Liver (tissue), 10 donors: ENCODE measurements at places on chromosomes 3 and 15. TPM values are rescaled to one million over a fixed set of nuclear protein-coding genes. Genes with fewer than 3 reads are reported as not detected.
A peak's percentile ranks its signal among the peaks of the same experiment; 100 is the strongest.

GADL1 gene
- polyA plus RNA-seq = not detected

RYR3 gene
- polyA plus RNA-seq = 0.35 TPM

LIPC gene
- 60.1 TPM for polyA plus RNA-seq

LTF gene
- polyA plus RNA-seq = 0.36 TPM

EEF1AKMT4 gene
- 13.9 TPM for polyA plus RNA-seq

TSC22D2 gene
- polyA plus RNA-seq = 6.2 TPM

LRRC31 gene
- polyA plus RNA-seq = 0.74 TPM

ACTL6A gene
- polyA plus RNA-seq = 21.8 TPM

GRCh38 chr3:169110633-169111032 lies 552.9 kb downstream of the MECOM start:
- DNase-seq = no peak

GRCh38 chr15:60918234-60918959 lies 310.7 kb downstream of the RORA start:
- DNase-seq = no peak

- DNase-seq = no peak
Measured at GRCh38 chr3:58484045-58484721, 7.7 kb upstream of the KCTD6 start.

- DNase-seq = no peak
Measured at GRCh38 chr3:2771193-2771592, 339.0 kb downstream of the IL5RA start.

DNA sequence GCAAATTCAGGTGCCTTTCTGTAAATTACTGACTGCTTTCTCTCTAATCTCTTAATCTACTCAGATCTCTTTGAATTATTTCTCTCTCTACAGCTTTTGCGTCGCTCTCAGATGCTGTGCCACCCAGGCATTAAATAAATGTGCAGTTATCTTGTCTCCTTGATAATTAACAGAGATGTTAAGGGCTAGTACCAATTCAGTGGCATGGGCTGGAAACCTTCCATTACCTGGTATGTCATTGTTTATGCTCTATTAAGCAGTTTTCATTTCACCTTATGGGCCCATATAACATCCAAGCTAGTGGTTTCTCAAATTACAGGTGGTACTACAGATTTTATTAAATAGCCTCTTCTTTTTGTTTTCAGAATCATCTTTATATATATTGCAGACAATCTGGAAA lies 66.0 kb downstream of the PEX5L start:
- no peak for DNase-seq

DNA sequence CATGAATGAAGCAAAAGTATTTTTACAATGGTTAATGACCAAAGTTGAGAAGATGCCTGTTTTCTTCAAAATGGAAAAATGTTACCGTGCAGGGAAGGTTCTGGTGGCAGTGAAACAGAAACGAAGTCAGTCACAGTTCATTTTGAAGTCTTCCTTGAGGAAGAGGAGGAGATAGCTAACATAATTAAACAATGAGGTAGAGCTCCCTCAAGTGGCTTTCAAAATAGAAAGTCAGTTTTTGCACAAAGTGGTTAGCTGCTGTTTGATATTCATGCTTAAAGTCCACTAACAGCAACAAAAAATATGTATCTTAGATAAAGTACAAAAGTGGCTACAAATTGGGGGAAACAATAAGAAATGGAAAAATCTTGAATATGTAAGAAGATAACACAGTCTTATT lies 87.3 kb downstream of the TFG start:
- no peak for DNase-seq

DNA sequence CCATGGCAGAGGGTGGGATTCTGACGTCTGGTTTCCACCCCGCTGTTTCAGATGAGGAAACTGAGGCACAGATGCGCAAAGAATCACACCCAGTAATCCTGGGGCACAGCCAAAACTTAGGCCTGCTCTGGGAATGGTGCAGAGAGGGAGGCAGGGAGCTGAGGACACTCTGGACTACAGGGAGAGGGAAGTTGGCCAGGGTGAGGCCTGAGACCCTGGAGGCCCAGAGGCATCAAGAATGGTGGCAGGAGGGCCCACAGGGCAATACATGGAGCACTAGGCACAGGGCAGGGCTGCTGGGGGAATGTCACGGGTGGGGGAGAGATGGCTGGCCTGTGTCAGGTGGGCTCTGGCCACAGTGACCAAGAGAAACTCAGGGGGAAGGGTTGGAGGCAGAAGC lies 63.6 kb downstream of the TLE3 start:
- DNase-seq = no peak

DNA sequence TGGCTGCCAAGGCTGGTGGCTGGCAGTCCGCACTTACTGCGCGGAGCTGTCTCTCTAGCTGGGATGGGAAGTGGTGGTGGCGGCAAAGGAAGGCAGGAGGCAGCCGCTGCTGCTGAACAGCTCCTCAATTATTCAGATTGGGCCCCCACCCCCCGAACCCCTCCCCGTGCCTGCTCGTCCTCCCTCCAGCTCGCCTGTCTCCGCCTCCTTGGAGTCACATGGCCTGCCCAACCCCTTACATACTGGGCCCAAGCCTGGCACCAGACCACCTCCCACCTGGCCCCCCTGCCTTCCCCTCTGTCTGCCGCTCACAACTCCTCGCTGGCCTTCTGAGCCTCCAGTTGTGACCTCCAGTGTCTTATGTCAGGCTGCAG lies at the start of gene SLC7A14:
TSS of gene SLC7A14 (minus strand) at position 139 of the 374 bp plus-strand sequence. CDS start 59,139 bp downstream, outside the sequence.
- DNase-seq = no peak

- no peak for DNase-seq
Measured at GRCh38 chr3:82610236-82610635, 848.8 kb upstream of the GBE1 start.

DNA sequence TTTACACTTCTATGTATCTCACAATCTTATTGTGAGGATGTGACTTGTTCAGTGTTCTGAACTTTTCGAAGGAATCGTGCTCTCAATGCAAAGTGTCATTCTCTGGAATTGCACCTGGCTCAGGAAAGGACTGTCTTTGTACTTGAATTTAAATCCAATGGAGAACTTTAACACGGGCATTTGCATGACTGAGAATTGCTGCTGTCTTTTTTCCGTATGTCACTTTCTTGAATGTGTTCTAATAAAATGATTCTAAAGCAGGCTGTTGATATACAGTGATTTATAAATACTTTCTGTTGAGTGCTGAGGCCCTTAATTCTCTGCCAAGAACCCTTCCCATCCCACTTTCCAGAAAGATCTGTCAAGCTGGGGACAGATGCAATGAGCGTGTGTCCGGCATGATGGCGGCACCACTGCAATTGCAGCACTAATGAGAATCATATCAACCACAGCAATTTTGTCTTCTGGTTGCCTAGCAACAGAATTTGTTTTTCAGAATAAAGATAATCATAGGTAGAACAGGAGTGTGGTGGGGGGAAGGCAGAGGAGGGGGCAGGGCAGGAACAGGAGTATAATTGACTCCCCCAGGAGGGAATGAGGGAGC lies 210.6 kb upstream of the UMPS start:
- no peak for DNase-seq

DNA sequence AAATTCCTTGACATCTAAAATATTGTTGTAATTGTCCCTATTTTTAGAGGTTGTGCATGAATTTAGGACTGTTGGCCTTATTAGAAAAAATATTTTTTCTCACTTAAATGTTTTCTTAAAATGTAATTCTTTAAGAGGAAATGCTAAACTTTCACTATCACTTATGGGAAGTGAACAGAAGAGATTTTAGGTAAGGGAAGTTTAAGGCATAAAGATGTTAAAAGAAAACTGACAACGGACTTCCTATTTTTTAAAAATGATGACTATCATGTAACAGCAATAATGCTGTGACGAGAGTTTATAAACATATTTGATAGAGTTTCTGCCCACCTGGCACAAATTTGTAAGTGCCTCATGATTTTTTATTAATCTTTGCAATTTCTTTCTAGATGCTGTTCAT lies 3.1 kb downstream of the C3orf38 start:
- no peak for DNase-seq

DNA sequence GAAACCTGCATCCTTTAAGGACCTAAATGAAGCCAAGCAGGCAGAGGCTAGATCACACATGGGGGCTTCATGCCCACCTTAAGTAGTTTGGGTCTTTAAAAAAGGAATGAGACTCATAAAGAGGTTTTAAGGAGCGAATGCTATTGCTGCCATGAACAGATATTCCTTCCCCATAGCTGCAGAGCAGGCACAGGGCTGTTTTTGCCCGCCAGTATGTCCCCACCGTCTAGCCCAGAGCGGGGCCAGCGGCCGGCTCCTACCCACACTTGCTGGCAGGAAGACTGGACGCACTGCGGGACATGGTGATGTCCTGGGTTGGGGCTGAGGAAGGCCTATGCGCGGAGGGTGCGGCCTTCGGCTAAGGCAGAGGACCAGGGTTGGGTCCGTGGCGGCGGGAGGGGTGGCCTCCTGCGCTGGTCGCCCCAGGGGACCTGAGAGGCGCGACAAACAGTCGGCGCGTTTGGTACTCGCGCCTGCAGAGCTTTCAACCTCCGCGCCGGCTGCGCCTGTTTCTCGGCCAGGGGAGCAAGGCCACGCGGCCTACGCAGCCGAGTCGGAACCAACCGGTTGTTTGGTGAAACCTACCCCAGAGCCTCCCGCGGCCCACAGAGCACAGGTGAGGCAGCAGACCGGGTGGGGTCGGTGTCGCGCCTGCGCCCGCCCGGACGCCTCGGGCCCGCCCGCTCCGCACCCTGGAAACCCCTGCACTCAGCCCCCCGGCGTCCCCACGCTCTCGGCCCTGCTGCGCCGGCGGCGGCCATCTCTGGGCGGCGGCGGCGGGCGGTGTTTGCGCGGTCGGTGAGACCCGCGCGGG lies at the start of gene FAIM:
TSS of gene FAIM (plus strand) at position 450 of the 814 bp plus-strand sequence. CDS start 10,956 bp downstream, outside the sequence.
- peak; percentile 72 for DNase-seq

- no peak for DNase-seq
Measured at GRCh38 chr15:48418343-48418742, 87.1 kb downstream of the DUT start.

GRCh38 chr3:185508335-185508991 lies 9.6 kb upstream of the TMEM41A start:
- no peak for DNase-seq

GRCh38 chr3:134059035-134059601 lies 29.4 kb upstream of the SLCO2A1 start:
- peak; percentile 28 for DNase-seq

DNA sequence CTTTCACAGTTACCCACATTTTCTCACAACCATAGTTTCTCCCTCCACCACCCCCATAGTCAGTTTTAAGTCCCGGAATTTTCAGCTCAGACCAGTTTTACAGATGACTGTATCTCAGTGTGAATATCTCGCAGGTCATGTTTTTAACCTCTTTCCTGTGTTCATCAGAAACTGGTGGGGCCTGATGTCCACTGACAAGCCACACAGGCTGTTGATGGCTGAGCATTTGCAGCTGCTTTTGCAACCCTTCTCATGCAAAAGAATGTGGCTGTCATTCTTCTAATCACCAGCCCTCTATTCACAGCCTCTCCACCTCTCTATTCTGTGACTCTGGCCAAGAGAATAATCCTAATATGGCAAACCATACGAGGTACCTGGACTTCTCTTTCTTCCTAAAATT lies 8.5 kb downstream of the GYG1 start:
- DNase-seq = no peak

DNA sequence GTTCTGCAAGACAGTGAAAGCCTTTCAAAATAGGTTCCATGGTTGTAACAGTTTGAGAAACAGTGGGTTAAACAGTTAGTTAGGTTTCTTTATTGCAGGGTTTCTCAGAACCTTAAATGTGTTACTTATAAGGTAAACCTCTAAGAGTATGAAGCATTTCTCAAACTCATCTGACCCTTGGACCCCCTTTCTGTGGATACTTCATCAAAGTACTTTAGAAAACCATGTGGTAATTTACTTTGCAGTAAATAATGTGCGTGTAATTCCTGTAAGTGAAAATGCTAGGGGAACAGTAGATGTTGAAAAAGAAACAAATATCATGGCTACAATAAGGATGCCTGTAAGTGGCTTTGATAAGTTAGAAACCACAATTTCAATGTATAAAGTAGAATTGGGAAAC lies 354.6 kb upstream of the RARB start:
- DNase-seq = no peak

DNA sequence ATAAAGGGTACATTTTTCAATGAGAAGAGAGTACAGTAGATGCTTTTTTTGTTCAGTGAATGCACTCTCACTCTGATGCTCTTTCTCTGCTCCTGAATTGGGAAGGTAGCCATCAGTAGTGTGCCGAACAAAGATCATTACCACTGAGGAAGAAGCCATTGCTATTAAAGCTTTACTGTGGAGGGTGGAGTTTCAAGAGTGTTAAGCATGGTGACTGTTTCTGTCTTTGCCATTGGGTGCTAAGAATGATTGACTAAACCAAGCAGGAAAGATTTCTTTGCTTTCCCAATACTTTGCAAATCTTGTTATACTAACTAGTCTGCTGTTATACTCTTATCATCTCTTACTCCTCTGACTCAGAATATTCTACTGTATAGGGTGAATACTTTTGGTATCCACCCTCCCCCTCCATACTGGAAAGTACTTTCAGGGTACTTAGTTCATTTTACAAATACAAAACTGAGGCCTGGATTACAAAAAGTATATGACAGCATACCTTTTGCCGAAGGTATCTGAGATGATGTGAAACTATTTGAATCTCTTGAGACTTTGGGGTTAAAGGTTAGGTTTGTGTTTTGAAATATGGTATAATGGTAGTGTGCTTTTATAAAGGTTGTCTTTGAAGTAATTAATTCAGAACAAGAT lies 1.7 kb downstream of the RAB11A start:
- no peak for DNase-seq

- no peak for DNase-seq
Measured at GRCh38 chr3:18489939-18490338, 64.8 kb upstream of the SATB1 start.

- DNase-seq = no peak
Measured at GRCh38 chr3:37546876-37547275, 314.8 kb upstream of the CTDSPL start.

DNA sequence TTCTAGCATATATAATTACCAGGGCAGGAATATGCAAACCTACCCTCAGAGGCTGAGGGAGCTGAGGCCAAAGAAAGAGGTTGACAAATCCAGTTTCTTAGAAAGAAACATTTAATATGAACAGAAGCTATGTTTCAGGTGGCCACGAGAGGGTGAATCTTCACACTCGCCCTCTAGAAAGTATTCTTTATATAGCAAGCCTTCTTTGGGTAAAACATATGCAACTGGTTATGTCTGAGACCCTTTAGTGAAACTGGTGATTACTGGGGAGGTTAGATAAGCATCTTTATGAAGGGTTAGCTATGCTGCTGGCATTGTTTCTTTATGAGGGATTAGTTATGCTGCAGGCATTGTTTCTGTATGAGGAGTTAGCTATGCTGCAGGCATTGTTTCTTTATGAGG lies 50.7 kb upstream of the GOLGA6L2 start:
- no peak for DNase-seq

GRCh38 chr3:31858439-31858838 lies 122.6 kb downstream of the OSBPL10 start:
- no peak for DNase-seq
